ENCODE measurements at places on chromosomes 16 and 17.

- no peak for DNase-seq
These were observed 135.8 kb downstream of the FOXL1 start for GRCh38 chr16:86714166-86714565.

DNA sequence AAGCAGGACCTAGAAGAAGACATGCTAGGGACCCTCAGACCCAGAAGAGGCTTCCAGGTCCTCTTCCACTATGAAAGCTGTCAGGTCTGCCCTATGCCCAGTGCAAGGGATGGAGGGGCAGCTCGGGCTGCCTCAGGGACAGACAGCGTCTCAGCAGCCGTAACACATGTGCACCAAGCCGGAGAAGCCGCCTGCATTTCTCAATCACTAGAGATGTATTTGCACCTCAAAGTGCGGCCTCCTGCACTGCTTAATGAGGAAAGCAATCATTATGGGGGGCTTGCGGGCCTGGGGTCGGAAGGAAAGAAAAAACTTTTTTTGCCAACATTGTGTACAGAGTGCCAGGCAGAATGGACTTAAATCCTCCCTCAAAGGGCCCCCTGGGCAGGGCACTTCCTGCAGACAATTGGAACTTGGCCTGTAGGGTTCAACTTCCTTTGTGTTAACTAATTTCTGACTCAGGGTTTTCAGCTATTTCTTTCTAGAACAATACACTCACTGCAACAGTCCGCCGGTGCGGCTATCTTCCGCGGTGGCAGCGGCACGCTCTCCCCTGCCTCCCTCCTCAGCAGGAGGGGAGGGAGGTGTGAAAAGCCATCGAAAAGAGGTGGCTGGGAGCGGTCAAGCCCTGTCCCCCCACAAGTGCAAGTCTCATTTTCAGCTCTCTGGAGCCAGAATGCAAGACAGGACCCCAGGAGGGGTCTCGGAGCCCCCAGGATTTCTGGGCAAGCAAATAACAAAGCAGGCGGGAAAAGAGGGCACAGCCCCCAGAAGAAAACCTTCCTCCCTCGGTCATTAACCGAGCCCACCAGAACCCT, 101.2 kb downstream of the ZNF423 start:
- no peak for DNase-seq

DNA sequence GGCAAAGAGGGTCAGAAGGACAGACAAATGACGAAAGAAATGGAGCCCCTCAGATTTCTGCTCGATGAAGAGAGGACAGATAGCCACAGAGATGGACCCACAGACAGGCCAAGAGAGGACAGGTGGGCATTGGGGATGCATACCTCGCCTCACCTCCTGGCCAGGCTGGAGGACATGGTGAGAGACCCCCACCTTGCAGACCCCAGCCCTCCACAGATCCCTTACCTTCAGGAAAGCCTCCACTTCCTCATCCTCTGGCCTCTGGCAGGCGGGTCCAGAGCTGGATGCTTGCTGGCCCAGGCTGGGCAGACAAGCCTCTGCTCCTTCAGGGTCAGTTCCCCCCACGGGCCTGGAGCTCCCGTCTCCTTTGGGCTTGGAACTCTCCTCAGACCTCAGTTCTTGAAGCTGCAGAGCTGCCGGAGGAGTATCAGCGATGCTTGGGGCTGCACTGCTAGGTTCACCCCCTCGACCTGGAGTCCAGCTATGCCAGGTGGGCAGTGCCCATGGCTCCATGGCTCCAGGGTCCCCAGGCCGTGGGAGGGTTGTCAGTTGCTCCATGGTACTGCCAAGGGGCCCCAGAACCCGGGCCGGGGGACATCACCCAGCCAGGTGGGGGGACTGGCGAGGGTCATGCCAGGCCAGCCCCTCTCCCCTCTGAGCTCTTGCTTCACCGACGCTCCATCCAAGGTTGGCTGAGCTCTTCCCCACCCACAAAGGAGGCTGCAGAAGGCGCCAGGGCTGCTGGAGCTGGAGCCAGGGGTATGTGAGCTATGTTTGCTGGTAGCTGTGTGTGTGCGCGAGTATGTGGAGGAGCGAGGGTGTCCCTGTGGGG, 1.0 kb downstream of the TSPOAP1 start:
- DNase-seq, result no peak

GRCh38 chr17:45993962-45994627, 5.0 kb upstream of the STH start:
- no peak for DNase-seq

- DNase-seq, result no peak
These were observed 21.8 kb downstream of the SDR42E2 start for GRCh38 chr16:22183901-22184614.

- DNase-seq, result no peak
These were observed 28.3 kb downstream of the ETV4 start for GRCh38 chr17:43517615-43518386.

GRCh38 chr17:73311428-73311780, 397 bp downstream of the CDC42EP4 start:
- DNase-seq, result no peak

DNA sequence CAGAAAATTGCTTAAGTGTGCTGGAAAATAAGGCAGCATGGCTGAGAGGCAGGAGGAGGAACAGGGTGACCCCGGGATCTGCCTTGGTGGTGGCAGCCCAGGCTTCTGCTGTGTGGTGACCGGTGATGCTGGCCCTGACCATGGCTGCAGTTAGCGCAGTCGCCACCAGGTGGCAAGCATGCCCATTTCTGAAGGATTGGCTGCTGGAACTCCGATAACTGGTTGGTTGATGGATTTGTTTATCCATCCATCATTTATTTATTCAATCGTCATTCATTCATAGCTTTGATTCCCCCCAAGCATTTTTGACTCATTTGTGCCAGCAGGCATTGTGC, 29.1 kb upstream of the ITGA3 start:
- DNase-seq, result peak; percentile 77

DNA sequence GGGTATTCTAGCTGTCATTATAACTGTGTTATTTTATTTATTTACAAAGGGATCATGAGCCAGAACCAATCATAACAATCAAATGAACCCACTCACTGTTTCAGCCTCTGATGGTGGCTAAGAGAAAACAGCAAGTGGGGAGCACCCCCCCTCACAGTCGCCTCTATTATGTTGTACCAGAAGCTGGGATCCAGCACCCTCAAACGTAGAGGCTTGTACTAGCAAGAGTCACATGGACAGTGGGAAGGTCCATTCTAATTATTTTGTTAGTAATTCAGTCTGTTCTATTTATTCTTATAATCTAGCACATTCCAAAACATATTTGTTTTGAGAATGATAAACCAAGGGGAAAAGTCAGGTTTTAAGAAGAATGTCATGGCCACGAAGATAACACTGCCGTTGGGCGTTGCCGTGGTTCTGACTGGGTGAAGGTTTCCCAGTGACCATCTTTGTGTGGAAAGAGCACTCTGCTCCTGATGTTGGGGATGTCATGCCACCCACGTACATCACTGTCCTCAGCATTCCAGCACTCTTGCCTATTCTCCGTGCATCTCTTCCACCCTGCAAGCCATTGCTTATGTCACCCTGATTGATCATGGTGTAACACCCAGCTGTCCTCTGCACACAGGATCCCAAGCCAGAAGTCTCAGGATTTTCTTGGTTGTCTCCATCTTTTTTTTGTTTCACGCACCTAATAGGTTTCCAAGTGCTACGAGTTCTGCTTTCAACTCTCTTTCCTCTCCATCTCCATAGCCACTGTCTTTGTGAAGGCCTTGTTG, 205.8 kb downstream of the PRKCA start:
- no peak for DNase-seq

DNA sequence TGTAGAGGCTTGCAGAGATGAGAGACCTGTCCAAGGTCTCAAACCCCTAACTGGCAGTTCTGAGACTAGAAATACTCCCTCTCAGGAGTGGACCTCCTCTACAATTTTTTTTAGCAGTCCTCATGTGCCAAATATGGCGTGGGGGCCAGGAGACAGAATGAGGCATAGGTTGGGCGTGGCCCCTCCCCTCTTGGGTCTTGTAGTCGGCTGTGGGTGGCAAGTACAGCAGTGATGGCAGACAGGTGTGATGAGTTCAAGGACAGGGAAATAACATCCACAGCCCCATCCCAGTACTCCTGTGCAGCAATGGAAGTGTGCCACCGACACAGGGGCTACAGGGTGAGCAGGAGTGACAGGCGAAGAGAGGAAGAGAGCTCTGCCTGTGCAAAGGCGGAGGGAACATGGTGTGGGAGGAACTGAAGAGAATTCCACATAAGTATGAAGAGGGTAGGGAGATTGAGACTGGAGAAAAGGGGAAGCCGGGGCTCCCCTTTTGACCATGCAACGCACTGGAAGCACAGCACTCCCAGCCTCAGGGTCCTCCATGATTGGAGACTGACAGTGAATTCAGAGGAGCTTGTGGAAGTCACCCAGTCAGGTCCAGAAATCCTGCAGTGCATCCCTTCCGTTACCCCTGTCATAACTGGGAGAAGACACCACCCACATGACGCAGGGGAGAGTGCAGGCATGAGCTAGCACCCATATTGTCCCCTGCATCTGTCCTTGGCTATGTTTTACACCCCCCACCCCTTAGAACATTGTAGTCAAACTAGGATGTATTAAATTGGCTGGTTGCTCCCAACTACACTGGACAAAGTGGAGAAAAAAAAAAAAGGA, 14.8 kb upstream of the CETP start:
- DNase-seq, result no peak

- no peak for DNase-seq
These were observed 24.9 kb upstream of the GRB2 start for GRCh38 chr17:75430159-75430974.

DNA sequence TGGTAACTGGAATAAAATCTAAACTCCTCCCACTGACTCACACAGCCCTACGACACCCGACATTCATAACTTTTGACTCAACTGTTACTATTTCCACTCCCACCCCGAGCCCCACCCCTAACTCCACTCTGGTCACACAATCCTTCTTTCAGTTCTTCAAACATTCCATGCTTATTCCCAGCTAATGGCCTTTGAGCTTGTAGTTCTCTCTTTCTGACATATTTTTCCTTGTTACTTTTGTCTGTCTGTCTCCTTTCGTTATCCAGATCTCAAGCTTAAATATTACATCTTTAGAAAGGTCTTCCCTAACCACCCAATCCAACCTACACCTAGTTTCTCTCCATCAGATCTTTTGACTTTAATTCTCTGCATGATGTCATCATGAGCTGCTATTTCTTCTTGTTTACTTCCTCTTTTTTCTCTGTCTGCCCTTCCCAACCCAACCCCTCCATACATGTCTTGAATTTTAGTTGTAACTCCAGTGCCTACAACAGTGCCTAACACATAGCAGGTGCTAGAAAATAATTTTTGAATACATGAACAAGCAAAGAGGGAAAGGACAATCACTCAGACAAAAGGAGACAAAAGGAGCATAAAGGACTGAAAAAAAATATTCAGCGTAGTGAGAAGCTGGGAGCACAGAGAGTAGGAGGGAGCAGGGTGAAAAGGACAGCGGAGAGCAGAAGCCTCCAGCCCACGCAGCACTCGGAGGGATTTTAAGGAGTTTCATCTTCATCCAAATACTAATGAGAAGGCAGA, 65.2 kb upstream of the SMIM36 start:
- no peak for DNase-seq

GRCh38 chr16:72428681-72429376, 256.9 kb upstream of the PMFBP1 start:
- no peak for DNase-seq

- no peak for DNase-seq
These were observed 57.8 kb upstream of the PHOSPHO1 start for GRCh38 chr17:49288388-49288787.

DNA sequence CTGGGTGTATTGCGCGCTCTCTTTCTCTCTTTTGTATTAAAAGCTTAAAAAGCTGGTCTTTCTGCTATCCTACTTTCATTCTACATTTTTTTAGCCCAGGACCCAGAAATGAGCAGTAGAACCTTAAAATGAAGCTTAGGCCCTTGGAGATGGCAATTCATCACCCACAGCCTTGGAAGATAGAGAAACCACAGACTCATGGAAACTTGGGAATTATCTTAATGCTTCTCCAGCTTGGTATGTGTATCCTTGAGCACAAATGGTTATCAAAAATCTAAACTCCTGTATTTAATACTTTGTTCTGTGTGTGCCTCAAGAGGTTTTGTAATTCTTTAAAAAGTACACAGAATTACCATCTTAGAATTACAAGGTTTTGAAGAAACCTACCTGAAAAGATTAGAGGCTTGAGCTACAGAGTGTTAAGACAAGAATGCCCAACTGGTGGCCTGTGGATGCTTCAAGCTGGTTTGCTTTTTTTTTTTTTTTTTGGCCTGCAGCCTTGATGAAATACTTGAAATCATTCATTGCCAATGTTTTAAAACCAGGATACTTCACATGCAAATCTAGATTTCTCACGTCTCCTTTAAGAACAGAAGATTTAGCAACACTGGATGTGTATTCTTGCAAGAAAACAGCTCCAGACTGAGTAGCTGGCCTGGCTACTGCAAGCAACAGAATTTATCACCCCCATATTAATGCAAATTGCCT, 105.0 kb downstream of the XYLT1 start:
- no peak for DNase-seq

GRCh38 chr17:72075995-72076677, 44.7 kb upstream of the SOX9 start:
- no peak for DNase-seq

- no peak for DNase-seq
These were observed 57.2 kb upstream of the ALOX12 start for GRCh38 chr17:6938637-6939036.

DNA sequence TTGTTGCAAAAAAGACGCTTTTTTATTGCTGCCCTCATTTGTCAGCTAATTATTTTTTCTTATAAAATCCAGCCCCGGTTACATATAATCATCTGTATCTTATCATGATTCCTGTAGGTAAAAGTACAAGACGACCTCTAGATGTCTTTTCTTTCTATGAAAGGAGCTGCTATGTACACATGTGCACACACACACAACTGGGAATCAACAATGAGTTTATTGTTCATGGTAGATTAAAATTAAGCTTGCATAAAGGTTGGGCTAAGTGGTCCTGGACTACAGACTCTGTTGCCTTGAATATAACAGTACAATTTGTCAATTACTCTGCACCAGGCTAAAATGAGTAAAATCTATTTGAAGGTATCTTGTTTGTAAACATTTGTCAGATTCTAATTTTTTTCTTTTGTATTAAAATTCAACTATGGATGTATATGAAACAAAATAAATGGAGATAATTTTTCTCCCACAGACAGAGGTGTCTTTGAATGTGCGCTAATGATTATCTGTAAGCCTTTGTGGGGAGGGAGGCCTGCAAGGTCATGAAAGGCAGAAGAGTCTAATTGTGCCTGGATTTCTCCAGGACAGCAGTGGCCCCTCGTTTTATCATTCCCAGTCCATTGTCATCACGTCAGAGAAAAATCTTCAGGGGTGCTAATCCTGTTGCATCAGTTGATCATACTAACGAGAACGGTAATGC, 13.4 kb downstream of the C17orf58 start:
- no peak for DNase-seq

DNA sequence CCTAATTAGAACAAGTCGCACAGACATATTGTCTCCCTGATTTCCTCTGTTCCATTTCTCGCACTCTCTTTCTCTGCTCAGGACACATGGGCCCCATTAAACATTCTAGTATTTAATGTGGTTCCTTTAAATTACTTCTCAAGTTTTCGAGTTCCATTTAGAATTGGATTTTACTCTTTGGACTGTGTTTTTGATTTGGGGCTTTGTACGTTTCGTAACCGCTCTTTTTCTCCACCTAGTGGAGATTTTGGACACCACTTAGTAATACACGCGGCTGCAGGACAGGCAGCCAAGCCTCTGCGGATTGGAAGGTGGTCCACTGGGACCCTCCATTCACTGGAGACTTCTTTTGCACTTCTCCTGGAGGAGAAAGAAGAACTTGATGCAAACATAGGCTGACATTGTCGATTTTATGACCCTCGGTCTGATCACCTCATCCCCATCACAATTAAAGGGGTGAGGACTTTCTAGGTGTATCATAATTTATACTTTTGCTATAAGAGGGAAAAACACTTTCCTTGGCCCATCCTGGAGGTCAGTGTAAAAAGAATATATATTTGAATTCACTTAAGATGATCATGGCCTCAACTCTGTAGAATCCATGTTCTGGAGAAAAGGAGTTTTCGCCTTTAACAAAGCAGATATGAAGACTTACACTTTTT, 85.7 kb downstream of the NOG start:
- peak; percentile 11 for DNase-seq

Measured in NCI-H1436 (cell line).